Left forelimb (tissue), 1 donor: ENCODE measurements at places on chromosomes 3 and 15.

DNA sequence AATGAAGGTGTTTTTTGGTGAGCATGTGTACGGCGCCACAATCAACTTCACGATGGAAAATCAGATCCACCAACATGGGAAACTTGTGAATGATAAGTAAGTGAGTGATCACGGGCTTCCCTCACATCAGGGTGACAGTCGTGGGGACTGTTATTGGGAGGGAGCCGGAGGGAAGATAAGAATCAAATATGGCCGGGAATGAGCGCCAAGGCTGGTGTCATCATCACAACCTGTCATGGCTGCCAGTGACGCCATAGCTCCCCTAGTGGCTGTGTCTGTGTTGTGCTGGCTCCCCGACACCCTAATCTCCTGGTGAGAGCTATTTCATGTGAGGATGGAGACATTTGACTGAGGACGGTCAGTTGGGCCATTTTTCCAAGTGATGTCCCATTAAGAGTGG lies 168.5 kb downstream of the SV2B start:
- DNase-seq, result no peak

DNA sequence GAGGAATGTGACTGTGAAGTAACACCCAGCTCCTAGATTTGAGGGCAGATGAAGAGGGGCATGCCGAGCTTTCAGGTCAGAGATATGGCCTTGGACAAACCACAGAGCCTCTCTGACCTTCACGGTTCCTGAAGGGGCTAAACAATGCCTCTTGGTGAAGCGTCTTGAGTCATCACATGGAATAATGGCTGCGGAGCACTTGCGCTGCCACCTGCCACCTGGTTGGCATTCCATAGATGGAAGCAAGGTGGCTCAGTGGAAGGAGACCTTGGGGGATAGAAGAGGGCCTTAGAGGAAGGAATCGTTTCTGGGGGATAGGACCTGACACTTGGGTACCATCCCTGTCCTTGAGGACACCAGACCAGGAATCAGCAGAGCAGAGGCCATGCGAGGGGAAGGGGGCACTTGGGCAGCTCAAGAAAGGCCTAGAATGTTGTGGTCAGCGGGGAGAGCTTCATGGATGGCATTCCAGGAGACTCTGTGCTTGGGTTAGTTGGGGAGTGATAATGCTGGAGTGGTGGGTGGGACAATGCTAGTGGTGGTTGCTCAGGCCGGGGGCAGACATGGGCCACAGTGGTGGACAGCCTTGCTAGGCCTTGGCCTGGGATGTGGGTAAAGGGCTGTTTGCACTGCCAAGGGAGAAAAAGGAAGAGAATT lies 12.6 kb downstream of the MRAS start:
- DNase-seq, result no peak

DNA sequence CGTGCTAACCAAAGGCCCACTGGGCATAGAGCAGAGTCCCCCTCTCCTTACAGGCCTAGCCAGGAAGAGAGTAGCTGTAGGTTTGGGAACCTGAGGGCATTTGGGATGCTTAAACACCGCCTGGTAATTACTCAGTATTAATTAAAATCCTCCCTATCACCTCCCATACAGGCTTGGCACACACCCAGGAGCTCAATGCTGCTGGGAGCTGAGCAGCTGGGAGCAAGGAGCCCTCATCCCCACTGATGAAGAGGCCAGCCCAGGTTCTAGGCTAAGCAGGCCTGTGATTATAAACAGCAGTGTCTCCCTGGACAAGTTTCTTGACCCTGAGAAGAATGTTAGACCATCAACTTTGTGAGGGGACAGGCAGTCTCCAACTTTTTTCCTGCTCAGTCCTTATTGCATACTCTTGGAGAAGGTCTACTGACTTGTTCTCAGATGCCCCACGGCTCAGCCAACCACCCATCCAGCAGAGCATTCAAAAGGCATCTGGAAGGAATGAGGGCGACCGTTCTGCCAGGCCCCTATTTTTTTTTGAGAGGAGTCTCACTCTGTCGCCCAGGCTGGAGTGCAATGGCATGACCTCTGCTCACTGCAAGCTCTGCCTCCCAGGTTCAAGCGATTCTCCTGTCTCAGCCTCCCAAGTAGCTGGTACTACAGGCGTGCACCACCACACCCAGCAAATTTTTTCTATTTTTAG lies 1.3 kb upstream of the PRKAR2A start:
- no peak for DNase-seq

- DNase-seq, result no peak
These were observed 28.3 kb upstream of the GALNT15 start for GRCh38 chr3:16146015-16146730.

DNA sequence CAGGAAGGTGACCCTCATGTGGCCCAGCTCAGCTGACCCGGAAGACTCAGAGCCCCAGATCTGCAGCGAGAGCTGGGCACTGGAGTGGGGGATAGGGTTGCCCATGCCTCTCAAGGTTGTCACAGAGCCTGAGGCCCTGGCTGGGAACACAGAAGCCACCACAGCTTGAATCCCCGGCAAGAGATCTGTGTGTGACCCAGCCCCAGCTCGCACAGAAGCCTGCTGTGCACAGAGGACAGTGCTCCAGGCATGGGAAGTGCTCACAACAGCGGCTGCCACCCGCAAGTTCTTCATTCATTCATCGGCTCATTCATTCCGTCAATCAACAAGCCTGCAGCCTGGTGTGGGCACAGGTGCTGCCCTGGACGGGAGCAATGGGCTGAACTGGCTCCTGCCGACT lies 36.4 kb downstream of the DNAJB8 start:
- DNase-seq, result no peak

- DNase-seq, result no peak
These were observed 39.3 kb upstream of the CEMIP start for GRCh38 chr15:80739919-80740318.

GRCh38 chr15:93067649-93068085 lies 21.3 kb downstream of the RGMA start:
- no peak for DNase-seq

DNA sequence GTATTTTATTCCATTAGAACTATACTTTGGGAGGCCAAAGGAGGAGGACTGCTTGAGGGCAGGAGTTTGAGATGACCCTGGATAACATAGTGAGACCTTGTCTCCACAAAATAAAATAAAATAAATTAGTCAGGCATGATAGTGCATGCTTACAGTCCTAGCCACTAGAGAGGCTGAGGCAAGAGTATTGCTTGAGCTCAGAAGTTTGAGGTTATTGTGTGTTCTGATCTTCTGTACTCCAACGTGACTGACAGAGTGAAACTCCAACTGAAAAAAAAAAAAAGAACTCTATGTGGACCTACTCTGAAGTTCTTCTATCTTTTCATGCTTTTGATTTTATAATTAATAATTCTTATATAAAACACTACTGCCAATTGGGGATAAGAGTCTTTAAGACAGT lies 1560.0 kb upstream of the GBE1 start:
- no peak for DNase-seq

GRCh38 chr3:129310111-129311011 lies 31.7 kb downstream of the HMCES start:
- no peak for DNase-seq

DNA sequence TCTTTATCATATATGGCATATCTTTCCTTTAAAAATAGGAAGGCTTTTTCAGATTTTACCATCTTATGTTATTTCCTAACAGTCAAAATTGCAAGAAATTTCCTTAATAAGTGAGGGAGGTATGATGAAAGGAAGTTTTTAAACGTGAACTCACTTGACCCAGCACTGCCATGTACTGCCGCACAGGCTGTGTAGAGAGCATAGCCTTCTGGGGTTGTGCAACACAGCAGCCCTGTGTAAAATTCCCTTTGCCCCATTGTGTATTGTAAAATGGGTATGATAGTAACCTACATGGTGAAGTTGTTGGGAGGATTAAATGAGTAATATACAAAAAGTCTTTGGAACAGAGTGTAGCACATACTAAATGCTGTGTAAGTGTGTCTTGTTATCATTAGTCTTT lies 78.6 kb downstream of the PEX5L start:
- no peak for DNase-seq

- DNase-seq, result no peak
These were observed 37.1 kb downstream of the PHC3 start for GRCh38 chr3:170144437-170144843.

- DNase-seq, result no peak
These were observed 12.4 kb upstream of the ETV5 start for GRCh38 chr3:186121278-186121677.

DNA sequence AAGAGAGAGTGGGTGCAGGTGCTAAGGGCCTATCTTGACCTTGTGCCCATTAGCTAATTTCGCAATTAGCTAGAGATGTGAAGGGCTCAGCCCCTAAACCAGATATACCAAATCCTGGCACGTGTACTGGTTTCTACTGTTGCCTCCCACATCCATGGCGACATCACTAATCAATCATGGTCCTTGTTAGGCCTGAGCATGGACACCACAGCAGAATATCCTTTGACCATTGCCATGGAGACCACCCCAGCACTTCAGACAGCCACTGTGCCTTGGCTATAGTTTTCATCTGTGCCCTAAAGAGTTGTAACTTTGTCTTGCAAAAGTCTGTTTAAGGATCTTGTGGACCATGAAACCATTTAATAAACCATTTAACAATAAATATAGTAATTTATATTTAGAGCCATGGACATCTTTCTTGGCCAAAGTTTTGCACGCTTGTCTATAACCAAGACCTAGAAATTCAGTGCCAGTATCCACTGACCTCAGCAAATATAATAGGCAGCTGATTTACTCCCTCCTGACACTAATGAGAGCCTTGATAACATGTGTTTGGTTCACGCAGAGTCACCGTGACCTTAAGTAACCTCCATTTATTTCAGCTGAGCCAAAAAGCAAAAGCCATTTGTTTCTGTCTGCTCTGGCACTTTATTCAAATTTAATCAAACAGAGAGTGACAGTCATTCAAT lies 43.4 kb downstream of the COLQ start:
- DNase-seq, result no peak

DNA sequence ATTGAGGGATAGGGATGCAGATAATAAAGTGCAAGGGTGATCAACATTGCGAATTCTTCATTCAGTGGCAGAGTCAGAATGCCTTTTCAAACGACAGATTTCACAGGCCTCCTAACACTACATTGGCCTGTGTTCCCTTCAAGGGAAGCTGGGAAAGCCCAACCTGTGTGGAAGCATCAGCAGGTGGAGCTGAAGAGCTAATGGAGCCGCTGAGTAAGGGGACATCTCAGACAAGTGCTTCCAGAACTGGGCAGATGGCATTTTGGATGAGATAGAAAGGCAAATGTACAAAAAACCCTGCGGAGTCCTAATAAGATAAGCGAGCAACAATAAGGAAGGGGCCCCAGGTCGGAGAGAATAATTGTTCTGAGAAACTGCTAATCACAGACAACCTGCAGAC lies 8.5 kb upstream of the SLC24A5 start:
- no peak for DNase-seq

- no peak for DNase-seq
These were observed 151.0 kb downstream of the CHSY1 start for GRCh38 chr15:101100593-101101442.

GRCh38 chr3:110932567-110932966 lies 139.0 kb upstream of the NECTIN3 start:
- DNase-seq, result no peak

DNA sequence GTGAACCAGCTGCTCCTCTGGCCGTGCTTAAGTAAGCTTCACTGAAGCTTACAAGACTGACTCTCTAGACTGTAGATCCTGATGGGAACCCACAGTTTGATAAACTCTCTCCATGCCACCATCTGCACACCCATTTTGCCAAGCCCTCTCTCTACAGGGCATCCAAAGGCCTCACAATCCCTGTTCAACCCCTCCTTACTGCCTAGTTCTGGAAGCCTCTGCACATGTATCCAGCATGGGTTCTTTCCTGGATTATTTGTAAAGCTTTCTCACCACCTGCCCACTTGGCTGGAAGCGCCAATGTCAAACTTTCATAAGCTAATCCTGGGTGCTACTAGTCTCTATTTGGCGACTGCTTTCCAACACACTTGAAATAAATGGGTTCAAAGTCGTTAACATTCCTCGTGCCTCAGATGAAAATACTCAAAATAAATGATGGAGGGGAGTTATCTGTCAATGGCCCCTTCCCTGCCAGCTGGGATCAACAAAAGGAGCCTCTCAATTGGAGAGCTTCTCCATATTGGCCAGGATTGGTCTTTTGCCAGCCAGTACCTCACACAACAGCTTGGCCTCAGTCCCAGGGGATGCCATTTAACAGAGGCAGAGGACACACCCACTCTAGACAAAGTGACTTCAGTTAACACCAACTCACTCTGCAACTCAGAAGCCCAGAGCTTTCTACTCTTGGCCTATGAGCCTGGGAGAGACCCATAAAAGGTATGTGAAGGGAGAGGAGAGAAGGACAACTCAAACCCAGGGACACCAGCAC lies 48.1 kb downstream of the SH3BP5 start:
- no peak for DNase-seq

DNA sequence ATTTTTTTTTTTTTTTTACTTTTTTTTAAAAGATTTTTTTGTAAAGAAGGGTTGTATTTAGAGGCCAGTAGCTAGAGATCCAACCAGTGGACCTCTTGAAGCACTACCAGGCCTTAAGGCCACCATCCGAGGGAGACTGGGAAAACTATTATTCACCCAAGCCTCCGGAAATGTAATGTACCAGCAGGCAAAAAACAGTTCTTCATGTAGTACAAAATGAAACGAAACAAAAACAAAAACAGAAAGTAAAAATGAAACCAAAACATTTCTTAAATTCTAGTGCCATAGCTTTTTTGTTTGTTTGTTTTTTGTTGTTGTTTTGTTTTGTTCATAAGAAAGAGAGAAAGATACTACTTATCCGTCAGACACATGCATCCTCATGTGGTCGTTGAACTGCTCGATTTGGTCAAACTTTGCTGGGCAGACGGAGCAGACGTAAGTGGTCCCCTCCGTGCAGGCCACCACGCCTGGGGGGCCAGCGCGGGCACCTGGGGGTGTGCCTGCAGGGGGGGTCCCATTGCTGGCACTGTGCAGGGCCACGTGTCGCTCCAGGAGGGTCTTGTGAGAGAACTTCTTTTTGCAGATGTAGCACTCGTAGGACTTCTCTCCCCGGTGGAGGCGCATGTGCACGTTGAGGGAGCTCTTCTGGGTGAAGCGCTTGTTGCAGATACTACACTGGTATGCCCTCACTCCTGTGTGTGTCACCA lies 45.0 kb downstream of the TIGIT start:
- no peak for DNase-seq

GRCh38 chr15:31487811-31488436 lies 161.3 kb downstream of the KLF13 start:
- DNase-seq, result no peak

DNA sequence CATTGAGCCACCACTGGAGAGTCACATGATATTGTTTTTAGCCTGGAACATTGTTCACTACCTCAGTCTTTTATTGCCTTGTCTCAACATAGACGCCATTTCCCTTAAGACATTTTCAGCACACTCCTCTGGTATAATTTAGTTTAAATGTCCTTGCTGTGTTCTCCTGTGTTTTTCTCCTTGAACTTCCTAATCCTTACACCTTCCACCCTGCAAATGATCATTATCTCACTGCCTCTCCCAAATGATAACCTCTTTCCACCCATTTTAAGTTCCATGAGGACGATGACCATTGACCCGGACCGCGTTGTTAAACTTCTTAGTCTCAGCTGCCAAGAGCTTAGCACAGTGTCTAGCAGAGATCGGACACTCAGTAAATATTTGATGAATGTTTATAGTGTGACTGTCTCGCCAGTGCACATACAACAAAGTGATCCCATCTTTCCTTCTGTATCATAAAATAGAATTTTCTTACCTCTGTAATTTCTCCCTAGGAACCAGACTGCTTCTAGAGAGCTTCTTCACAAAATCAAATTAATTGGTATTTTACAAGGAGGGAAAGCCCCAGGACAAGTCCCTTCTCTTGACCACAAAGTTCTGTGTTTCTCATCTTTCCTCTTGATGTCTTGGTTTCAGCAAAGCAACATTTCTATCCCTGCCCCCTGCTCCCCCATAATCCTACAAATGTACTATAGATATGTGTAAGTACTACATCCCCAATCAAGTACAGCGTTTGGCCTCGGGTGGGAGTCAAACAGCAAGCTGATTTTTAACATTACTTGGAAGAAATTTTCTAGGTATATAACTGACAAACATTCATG lies 429.6 kb downstream of the LPP start:
- DNase-seq, result no peak
